Activated CD4-positive, alpha-beta T cell treated with anti-CD3 and anti-CD28 coated beads for 24 hours (primary cell): ENCODE measurements at places on chromosomes 12 and 14.

GRCh38 chr12:57456145-57456700 lies 1.1 kb downstream of the INHBE start:
- no peak for DNase-seq

DNA sequence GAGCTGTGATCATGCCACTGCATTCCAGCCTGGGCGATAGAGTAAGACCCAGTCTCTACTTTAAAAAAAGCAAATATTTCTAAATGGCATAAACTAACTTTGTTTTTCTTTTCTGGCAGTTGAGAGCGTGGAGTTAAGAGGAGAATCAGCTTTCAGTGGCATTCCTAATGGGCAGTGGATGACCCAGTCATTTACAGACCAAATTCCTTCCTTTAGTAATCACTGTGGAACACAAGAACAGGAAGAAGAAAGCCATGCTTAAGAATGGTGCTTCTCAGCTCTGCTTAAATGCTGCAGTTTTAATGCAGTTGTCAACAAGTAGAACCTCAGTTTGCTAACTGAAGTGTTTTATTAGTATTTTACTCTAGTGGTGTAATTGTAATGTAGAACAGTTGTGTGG lies 21.2 kb downstream of the TDG start:
- no peak for DNase-seq

- DNase-seq: no peak
Measured at GRCh38 chr12:7750350-7750749, 3.2 kb upstream of the CLEC4C start.

GRCh38 chr14:24211311-24211710 lies 2.0 kb downstream of the CHMP4A start:
- DNase-seq: no peak

DNA sequence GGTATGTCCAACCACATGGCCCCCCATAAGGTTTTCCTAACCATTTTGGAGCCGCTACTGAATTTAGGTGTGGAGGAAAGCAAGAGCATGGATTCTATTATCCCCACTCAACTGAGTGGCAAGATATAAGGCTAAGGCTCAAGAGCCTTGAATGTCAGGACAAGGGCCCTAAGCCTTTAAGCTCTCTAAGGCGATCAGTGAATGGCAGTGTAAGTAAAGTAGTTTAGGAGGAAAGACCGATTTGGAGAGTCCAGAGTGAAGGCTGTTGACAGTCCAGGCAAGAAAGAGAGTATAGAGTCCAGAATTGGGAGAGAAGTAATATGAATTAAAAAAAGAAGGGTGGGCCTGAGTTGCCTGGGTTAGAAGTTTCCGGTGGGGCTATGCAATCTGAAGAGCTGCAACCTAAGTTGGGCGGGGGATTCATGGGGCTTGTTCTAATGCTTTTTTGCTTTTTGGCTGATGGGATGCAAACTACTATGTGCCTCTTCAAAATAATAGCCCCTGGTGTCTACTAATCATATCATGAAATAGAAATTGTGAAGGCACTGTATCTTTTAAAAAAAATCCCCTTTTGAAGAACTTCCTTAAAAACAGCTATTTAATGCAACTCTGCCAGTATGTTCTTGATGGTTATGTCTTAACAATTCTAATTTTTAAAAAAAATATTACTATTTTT lies at the start of gene SPIC:
Gene SPIC (plus strand): TSS at position 626 of the 676 bp plus-strand sequence. CDS start 1,569 bp downstream, outside the sequence.
- no peak for DNase-seq

- no peak for DNase-seq
Measured at GRCh38 chr14:77421201-77421600, 2.1 kb downstream of the NOXRED1 start.

- DNase-seq: no peak
Measured at GRCh38 chr14:101030586-101030985, 127.1 kb upstream of the RTL1 start.

DNA sequence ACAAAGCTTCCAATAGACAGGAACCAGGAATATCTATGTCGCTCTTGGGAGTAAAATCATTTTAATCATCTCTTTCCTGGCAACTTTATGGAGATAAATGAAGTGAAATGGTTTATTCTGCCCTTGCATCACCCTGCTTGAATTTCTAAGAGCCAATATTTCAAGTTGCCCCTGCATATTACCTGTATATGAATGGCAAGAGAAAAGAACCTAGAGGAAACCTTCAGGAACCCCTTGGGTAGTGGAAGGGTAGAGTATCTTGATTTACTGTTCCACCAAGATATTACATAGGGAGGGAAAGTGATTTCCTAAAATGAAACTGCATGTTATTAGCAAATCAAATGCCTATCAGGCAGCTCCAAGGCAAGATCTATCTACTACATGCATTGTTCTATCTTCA lies 308.4 kb upstream of the NAV3 start:
- no peak for DNase-seq
